NCI-H226 (cell line): ENCODE measurements at places on chromosomes 7 and 10.

- DNase-seq, result peak; percentile 44
These were observed 38.9 kb upstream of the PLCE1 start for GRCh38 chr10:93954726-93955363.

DNA sequence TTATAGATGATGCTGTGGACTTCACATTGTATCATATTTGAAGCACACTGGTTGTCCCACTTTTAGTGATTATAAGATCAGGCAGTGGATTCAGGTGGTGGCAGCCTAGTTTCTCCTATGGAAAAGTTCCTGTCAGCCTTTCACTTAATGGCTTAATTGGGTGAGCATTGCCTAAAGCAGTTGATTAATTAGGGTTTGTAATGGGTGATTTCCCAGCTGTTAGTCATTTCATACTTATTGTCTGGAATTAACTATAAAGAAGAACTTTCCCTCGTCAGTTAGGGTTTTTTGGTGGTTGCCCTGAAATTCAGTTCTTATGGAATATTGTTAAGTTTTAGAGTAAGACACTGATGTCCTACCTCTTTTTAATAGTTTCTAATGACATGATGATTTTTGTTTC is 78.8 kb downstream of the SLC25A40 start:
- DNase-seq, result no peak

- no peak for DNase-seq
These were observed 662 bp downstream of the POLR3A start for GRCh38 chr10:78028438-78029268.

DNA sequence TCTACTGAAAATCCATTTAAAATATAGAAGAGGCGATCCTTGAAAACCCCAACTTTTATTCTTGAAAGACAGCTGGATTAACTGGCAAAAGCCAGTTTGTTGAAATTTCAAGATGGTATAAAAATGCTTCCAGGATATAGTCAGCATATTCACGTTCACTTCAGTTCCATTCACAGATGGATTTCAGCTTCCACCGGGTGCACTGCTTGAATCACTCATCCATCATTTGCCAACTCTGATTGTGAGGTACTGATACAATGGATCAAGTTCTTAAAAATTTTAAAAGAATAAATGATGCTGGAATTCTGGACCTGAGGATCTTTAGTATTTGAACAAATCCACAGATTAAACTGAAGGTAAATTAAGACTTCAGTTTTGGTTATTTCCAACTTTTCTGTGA is 2.4 kb downstream of the PURB start:
- no peak for DNase-seq

GRCh38 chr10:99921948-99922347 is 87.8 kb downstream of the DNMBP start:
- no peak for DNase-seq

DNA sequence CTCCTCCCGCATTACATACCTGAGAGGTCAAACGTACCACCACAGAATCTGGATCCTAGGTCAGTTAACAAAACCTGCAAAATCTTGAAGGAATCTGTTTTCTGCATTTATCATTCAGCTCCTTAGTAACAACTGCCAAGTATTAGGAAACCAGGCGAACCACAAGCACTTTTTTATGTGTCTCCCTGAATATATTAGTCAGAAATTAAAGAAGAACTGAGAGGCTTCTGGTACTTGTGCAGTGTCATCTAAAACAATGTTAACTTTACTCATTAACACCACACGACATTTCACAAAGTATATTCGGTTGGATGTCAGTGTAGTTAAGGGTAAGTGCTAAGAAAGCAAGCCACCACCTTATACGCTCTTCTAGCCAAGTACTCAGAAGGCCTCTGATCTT is 2.5 kb downstream of the CCDC6 start:
- peak; percentile 11 for DNase-seq

- DNase-seq, result no peak
These were observed 81.6 kb upstream of the ICA1 start for GRCh38 chr7:8343556-8343955.

DNA sequence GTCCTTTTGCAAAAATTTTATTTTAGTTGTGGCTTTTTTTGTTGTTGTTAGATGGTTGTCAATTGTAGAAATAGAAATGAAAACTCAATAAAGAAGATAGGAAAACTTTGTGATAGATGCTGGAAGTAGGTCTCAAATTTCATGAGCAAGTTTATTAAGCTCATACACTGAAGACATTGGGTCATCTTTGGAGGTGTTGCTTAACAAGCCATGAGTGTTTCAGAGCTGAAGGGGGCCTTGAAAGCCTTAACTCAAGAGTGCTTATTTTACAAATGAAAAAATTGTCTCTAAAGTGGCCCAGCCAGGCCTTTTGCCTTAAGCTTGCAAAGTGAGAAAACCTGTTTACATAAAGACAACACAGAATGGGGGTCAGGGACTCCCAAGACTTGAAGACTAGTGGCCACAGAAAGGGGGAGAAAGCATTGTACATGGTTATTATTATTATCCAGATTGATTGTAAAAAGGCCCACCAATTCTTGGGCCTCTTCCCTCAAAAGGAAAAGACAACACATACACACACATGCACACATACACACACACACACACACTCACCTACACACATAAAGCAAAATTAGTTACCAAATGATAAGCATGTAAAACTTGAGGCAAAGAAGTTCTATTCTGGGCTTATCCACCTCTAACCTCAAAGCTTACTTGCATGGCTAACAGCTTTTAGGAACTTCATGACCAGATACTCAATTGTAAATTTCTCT is 49.7 kb upstream of the GLCCI1 start:
- no peak for DNase-seq

DNA sequence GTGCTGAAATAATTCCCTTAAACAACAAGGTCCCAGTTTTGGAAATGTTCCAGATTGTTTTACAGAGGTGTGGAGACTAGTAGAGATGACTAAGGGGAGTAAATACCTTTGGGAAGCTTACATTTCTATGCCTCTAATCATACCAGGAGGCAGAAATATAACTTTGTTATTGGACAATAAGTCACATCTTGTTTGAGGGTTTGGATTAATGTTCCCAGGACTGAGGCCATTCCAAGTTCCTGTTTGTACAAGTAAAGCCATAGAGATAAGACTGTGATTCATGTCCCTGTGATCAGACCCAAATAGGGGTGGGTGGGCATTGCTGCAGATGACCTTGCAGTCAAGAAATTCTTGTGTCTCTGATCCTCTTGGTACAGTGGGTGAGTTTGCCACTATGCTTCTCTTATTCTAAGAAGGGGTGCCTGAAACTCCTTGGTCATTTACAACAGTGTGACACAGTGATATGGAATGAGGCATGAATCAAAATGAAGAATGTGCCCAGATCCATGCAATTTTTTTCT is 508.3 kb downstream of the SORCS3 start:
- DNase-seq, result no peak

DNA sequence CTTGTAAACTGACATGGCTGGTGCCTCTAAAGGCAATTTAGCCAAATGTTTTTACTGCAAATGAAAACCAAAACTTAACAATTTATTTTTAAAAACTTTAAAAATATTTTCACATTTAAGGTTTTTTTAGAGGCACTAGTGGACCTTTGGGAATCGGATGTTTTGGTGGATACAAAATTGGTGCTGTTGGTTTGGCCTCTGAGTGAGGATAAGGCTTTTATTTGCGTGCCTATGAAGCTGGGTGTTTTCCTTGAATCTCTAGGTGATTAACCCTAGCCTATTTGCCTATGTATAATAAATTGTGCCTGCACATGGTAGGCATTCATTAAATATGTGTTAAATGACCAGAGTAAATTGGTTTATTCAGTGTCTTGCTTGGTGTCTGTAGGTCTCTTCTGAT is 2.9 kb upstream of the SGCE start:
- DNase-seq, result no peak

DNA sequence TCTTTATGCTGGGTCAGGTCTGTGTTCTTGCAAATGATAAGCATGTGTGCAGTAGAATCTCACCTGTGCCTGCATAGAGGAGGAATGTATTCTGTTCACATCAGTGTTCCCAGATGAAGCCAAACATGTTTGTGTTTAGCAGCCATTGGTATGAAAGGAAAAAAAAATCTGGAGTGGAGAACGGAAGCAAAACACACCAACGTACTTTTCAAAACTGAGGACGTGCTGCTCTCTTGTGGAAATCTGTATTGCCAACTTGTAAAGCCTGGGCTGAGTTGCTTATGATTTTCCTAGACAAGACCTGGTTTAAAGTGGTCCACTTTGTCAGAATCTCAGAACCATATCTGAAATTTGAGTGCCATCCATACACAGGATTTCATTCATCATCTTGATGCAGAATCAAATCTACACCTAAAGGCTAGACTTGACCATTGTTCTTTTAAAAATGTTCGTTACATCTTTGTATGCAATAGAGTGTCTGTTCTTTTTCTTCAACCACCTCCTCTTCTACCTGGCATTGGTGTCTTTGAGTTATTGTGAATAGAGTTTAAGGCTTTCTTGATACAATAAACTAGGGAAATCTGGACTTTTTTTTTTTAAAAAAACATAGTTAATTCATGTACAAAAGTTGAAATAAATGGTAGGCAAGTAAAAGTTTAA is 367.7 kb downstream of the PHF14 start:
- DNase-seq, result no peak

DNA sequence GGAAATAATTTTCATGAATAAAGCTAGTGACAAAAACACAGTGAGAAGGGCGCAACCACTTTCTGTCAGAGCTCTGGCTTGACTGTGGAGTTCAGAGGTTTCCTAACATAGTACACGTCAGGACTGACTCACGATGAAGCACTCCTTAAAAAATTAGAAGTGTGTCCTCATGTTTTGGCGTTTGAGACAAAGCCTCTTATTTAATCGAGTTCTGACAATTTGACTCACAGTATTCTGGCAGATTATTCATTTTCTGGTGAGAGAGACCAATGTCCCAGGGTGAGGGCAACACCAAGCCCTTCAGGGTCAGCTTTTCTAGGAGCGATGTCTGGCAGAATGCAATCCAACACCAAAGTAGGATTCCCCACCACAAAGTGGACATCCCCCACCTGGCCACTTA is 108.7 kb downstream of the DIP2C start:
- peak; percentile 11 for DNase-seq

DNA sequence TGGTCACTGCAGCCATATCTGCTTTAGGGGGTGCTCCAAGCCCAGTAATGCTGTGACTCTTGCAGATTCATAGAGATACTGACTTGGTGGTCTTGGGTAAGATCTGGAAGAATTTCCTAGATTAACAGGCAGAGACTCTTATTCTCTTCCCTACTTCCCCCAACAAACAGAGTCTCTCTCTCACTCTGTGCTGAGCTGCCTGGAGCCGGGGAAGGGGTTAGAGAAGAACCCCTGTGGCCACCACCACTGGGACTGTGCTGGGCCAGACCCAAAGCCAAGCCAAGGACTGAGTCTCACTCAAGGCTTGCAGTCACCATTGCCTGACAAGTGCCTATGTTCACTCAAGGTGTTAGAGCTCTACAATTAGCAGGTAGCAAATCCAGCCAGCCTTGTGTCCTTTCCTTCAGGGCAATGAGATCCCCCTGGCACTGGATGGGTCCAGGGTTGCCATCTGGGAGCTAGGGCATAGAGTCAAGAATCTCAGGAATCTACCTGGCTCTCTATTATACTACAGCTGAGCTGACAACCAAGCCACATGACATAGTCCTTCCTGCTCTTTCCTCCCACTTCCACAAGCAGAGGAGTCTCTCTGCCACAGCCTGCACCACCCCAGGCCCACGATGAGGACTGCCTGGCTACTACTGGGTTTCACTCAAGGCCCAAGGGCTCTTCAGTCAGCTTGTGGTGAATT is 41.4 kb upstream of the TECTB start:
- DNase-seq, result no peak

- DNase-seq, result no peak
These were observed 457 bp downstream of the PLOD3 start for GRCh38 chr7:101216860-101217387.

GRCh38 chr7:97107192-97107800 is 10.2 kb upstream of the SDHAF3 start:
- no peak for DNase-seq

DNA sequence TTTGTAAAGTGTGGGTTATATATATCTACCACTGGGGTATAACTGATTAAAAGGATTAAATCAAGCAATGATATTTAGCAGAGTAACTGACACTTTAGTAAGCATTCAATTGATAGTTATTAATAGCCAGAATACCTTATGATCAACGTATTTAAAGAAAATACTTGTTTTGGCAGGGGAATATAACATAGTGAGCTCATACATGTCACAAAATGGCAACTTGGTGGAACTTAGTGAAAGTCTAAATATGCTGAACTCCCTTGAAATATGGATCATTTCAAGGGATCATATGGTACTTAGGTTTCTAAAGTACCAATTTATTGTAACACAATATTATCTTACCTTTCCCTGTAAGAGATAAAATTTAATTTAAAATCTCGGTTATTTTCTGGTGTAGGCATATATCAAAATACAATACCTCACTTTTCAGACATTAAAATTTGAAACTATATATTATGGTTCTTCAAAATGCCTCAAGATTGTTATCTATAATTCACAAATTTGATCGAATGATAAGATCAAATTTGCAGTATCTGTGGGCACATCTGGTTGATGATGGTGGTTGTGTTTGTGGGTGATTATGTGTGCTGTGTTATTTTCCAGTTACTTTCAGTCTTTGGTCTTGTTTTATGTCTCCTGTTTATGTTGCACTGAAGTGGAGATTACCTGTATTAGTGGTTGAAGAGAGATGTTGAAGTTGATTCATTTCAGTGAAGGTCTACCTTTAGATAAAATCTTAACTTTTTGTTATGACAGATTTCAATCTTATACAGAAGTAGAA is 5.2 kb downstream of the ARL4A start:
- DNase-seq, result no peak

DNA sequence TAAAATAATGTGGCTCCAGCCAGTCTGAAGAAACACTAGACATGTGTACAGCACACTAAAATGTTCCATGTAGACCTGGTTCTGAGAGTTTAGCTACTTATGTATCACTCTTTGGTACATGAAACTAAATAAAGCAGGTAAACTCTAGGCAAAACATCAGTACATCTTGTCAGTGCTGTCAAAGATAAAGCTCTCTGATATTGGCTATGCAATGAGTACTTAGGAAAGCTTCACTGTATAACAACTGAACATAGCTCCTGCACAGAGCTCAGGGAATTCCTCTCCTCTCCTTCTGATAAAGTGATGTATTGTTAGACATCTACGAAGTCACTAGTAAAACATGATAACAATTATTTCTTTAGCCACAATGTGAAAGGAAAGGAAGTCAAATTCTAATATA is 3.5 kb downstream of the LRRN3 start:
- no peak for DNase-seq

DNA sequence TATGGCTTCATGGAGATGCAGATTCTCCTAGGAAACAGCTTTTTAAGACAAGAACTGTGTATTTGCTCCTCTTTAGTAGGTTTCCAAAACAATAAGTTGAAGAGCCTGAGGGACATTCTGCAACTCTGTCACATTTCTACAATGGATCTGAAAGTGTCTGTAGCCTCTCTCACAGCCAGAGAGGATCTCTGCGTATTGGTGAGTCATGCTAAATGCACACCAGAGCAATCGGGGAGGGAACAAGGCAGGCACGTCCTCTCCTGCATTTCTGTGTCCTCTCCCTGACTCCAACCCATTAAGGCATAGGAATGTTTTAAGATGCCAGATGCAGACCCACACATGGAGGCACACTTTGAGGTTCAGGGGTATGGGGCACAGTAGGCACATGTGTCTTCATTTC is 1126.4 kb upstream of the GHITM start:
- no peak for DNase-seq

GRCh38 chr7:41822259-41822817 is 119.4 kb upstream of the INHBA start:
- DNase-seq, result no peak

GRCh38 chr10:96643920-96644319 is 57.1 kb upstream of the TM9SF3 start:
- DNase-seq, result no peak

GRCh38 chr10:120132811-120133210 is 240.3 kb downstream of the SEC23IP start:
- no peak for DNase-seq
